ENCODE measurements at places on chromosomes 2 and 18. TPM values are rescaled to one million over a fixed set of nuclear protein-coding genes. Genes with fewer than 3 reads are reported as not detected.

- DNase-seq = no peak
Observed at GRCh38 chr18:43534511-43534910, 257.2 kb upstream of the SYT4 start.

BMP10 gene
- 0.19 TPM for total RNA-seq

- no peak for DNase-seq
Observed at GRCh38 chr2:108942888-108943287, 46.1 kb downstream of the EDAR start.

SERPINB5 gene
- not detected for total RNA-seq

PAPOLG gene
- total RNA-seq = 6.9 TPM

- DNase-seq = no peak
Observed at GRCh38 chr18:44450226-44450625, 230.5 kb upstream of the SETBP1 start.

DNA sequence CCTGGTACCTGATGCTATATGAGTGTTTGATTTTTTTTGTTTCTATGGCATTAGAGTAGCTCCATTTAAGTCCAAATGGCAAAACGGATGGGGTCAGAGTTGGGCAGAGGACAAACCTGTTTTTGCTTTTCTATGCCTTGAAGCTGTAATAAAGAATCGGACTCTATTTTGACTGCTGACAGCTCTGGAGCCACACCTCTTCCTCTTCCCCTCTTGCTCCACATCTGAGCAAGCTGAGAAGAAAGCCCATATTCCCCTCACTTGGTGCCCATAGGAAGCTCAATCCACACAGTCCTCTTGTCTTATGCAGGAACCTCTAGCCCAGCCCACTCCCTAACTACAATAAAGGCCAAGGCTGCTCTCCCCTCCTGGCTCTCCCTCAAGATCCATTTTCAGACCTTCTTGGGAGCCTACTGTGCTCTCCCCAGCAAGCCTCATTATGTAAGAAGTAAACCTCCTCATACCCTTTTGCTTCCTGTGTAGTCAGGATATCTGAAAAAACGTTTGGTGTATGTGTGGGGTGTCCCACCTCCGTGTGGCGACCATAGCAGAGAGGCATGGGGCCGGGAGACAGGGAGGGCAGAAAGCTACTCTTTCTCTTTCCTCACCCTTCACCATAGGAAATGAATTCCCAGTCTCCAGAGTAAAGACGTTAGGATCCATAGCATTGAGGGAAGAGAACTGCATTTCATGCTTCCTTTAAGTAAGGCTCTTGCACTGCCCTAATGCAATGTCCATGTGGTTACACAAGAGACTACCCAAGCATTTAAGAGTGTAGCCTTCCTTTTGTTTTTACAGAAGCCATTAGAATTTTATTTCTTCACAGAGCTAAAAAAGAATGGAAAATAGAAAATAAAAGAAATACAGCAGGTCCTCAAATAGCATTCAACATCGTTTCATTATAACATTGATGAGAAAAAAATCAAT, 41.9 kb upstream of the RAPGEF4 start:
- no peak for DNase-seq

DNA sequence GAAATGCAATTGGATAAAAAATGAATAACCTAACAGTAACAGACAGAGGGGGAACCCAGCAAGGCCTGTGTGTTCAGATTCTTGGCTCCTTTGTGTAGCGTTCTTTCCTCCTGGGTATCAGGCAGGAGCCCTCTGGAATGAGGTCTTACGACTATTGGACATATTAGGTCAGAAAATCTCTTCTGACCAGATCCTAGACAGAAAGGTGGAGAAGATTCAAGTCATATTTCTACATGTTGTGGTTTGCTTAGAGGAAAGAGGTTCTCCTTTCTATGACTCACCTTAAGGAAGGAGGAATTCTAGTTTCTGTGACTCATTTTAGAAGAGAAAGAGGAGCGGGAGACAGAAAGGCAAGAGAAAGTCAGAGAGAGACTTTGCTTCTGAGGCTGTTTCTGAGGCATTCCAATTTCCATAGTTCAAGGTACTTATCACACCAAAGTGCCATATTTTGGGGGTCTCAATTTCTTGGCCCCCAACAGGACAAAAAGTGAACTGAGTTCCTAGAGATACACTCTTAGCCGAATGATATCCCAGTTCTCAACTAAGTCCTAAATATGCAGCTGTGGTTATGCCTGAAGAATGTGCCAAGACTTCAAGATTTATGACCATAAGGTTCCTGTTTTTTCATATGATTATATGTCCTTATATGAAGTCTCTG, 618.6 kb downstream of the ZEB2 start:
- DNase-seq = no peak
